Heart right ventricle (tissue), 16 donors: ENCODE measurements at places on chromosomes 5 and 9.

GRCh38 chr9:5958273-5958672 lies 57.2 kb downstream of the RANBP6 start:
- no peak for DNase-seq
- H3K4me3 ChIP-seq, result no peak overlapping the region
- H3K4me1 ChIP-seq, result peaks cover 6% of the 10 kb centered on the region
- H3K27ac ChIP-seq, result no peak overlapping the region
- H3K27me3 ChIP-seq, result no peaks in the 10 kb centered on the region

GRCh38 chr5:113390224-113390623 lies 44.6 kb downstream of the TSSK1B start:
- H3K27me3 ChIP-seq, result no peaks in the 10 kb centered on the region
- H3K27ac ChIP-seq, result no peak overlapping the region
- no peak overlapping the region for H3K4me3 ChIP-seq
- DNase-seq, result no peak
- H3K36me3 ChIP-seq, result no peaks in the 10 kb centered on the region

GRCh38 chr9:27421577-27421976 lies 102.5 kb upstream of the IFNK start:
- no peaks in the 10 kb centered on the region for H3K4me1 ChIP-seq
- H3K27ac ChIP-seq, result no peak overlapping the region
- no peak for DNase-seq
- no peaks in the 10 kb centered on the region for H3K36me3 ChIP-seq
- no peaks in the 10 kb centered on the region for H3K27me3 ChIP-seq
- H3K4me3 ChIP-seq, result no peak overlapping the region

DNA sequence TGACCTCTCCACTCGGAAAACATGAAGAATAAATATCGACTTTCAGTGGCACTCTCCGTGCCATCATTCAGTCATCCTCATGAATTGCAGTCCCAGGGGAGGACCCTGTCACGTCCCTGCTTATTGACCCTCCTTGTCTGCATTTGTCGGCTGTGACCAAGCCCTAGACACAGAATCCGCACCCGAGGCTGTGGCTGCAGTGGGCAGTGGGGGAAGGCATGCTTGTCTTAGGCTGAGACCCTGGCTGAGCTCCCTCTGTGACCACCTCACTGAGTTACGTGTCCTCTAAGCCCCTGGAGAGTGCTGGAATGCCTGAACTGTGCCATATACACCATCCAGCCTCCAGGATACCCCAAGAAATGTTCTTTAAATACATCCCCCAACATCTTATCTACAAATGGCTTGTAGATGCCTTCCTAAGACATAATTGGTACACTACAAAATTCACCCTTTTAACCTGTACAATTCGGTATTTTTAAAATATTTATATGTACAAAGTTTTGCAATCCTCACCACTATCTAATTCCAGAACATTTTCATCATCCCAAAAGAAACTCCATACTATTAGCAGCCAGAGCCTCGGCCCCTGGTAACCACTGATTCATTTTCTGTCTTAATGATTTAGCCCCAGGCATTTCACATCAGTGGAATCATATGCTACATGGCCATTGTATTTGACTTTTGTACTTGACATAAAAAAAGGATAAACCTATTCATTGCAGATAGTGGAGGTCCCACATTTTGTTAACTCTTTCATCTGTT lies 80.8 kb upstream of the ICE1 start:
- no peak overlapping the region for H3K27ac ChIP-seq
- H3K4me3 ChIP-seq, result no peak overlapping the region
- H3K4me1 ChIP-seq, result peaks cover 27% of the 10 kb centered on the region
- H3K27me3 ChIP-seq, result no peaks in the 10 kb centered on the region

DNA sequence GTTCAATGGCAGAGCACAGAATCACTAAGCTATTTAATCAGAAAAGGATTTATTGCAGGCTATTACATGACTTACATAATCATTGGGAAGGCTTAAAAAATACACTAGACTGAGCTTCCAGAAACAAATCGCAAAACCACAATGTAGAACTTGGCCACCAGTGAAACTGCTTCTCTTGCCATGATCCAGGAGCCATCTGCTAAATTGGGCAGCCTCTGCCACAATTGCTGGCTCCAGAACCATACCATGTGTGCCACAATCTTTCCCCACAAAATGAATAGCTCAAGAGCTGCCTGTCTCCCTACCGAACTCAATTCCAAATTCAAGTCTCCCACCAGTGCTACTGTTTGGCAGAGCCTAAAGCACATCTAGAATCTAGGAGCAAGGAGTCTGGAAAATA lies 9.8 kb upstream of the ERAP1 start:
- H3K4me1 ChIP-seq, result peaks cover 6% of the 10 kb centered on the region
- H3K27me3 ChIP-seq, result no peaks in the 10 kb centered on the region
- no peaks in the 10 kb centered on the region for H3K36me3 ChIP-seq
- H3K4me3 ChIP-seq, result no peak overlapping the region

DNA sequence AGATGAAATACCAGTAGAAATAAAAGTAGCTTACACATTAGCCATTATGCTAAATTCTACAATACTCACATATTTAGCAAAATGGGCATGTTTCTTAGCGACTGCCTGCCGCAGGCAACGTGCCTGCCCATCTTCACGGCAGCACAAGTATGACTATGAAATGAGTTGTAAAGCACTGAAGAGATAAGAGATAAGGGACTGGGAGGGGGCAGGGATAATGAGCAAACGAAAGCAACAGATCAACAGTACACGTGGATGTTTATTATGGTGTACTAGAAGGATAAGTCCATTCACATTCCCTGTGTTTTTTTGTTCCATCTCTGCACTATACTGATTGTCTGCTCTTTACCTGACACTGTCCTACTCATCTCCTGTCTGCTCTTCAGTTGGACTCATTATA lies 44.1 kb upstream of the KCNN2 start:
- no peak overlapping the region for H3K4me3 ChIP-seq
- no peaks in the 10 kb centered on the region for H3K27me3 ChIP-seq
- H3K27ac ChIP-seq, result no peak overlapping the region
- no peaks in the 10 kb centered on the region for H3K36me3 ChIP-seq

DNA sequence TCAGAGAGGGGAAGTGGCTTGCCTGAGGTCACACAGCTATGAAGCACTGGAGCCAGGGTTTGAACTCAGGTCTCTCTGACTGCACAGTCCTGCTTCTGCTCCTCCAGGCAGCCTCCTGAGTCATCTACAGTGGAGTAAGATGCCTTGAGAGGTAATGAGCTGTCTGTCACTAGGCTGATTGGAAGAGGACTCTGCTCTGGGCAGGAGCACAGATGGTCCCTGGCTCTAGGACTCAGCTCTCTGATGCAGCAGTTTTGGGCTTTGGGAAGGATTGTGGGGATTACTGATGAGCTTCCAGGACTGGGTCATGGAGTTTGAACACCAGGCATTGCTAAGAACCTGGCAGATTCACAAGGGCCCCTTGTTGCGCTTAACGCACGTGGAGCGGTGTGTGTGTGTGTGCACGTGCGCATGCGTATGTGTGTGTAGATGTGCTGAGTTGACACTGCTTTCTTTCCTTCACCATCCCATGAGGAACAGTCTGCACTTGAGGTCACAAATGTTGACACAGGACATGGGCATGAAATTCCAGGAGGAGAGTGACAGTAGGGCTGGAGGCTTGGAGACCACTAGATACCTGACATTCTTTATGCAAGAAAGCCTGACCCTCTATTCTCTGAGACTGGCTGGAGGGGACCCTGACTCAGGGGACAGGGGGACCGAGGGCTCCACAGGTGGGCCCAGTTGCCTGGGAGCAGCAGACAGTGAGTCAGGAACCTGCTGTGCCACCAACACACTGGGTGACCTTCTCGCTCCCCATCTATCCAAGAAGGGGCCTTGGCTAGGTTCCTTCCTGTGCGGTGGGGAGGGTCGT lies 170.5 kb downstream of the RGS3 start:
- H3K27me3 ChIP-seq, result no peaks in the 10 kb centered on the region
- DNase-seq, result no peak
- no peaks in the 10 kb centered on the region for H3K36me3 ChIP-seq
- H3K4me3 ChIP-seq, result no peak overlapping the region
- H3K4me1 ChIP-seq, result peaks cover 30% of the 10 kb centered on the region

- no peak for DNase-seq
- H3K36me3 ChIP-seq, result peaks cover 52% of the 10 kb centered on the region
- no peak overlapping the region for H3K27ac ChIP-seq
- no peaks in the 10 kb centered on the region for H3K27me3 ChIP-seq
- no peak overlapping the region for H3K4me3 ChIP-seq
Observed at GRCh38 chr5:80156156-80156555, 99.7 kb downstream of the SERINC5 start.

GRCh38 chr9:130664251-130665028 lies at the start of gene PRDM12:
Gene PRDM12, plus strand, starts transcription at chr9:130664594. Its CDS starts 60 bp downstream, at chr9:130664654.
- peaks cover 68% of the 10 kb centered on the region for H3K4me1 ChIP-seq
- H3K27ac ChIP-seq, result no peak within 1 kb of the TSS

- no peak overlapping the region for H3K4me3 ChIP-seq
- no peak overlapping the region for H3K27ac ChIP-seq
- no peak for DNase-seq
- H3K4me1 ChIP-seq, result no peaks in the 10 kb centered on the region
Observed at GRCh38 chr9:21081451-21081850, 3.7 kb upstream of the IFNB1 start.

DNA sequence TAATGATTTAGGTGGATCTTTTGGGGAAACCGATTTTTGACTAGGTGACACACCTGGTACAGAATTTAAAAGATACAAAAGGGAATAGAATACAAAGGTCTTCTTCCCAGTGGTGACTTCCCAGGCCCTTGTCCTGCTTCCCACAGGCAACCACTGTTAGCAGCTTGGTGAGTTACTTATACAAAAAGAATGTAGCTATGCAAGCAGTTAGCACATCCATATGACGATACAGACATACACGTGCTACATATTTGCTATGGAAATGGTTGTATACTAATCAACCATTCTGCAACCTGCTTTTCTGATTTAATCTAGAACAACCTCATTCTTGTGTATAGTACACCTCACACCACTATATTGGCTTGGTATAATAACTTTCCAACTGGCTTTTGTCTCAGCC lies 51.0 kb downstream of the OTULIN start:
- H3K4me1 ChIP-seq, result peaks cover 13% of the 10 kb centered on the region
- H3K27ac ChIP-seq, result no peak overlapping the region
- no peak for DNase-seq
- no peaks in the 10 kb centered on the region for H3K36me3 ChIP-seq
- H3K27me3 ChIP-seq, result no peaks in the 10 kb centered on the region
- no peak overlapping the region for H3K4me3 ChIP-seq

- DNase-seq, result no peak
- no peak overlapping the region for H3K27ac ChIP-seq
- H3K4me3 ChIP-seq, result no peak overlapping the region
Observed at GRCh38 chr5:34057569-34057968, 14.6 kb upstream of the C1QTNF3 start.

GRCh38 chr5:99063737-99064136 lies 134.9 kb upstream of the CHD1 start:
- H3K36me3 ChIP-seq, result no peaks in the 10 kb centered on the region
- H3K4me1 ChIP-seq, result peaks cover 9% of the 10 kb centered on the region
- H3K27me3 ChIP-seq, result peaks cover 3% of the 10 kb centered on the region

DNA sequence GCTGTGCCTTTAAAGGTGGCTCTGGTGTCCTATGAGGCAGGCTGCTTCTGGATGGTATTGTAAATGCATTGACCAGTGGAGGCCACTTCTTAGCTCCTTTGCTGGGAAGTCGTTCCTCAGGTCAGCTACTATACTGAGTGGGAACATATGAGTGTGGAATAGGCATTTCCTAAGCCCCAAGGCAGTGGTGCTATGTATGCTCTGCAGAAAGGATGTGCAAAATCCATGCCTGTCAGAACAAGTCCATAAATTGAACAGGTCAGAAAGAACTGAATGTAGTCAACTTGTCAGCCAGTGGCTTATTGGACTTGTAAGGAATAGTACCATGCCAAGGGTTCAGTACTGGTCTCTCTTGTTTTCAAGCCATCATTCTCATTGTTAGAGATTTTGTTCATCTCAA lies 216.4 kb downstream of the CDH10 start:
- no peaks in the 10 kb centered on the region for H3K36me3 ChIP-seq
- DNase-seq, result no peak
- H3K4me1 ChIP-seq, result no peaks in the 10 kb centered on the region
- H3K27ac ChIP-seq, result no peak overlapping the region

DNA sequence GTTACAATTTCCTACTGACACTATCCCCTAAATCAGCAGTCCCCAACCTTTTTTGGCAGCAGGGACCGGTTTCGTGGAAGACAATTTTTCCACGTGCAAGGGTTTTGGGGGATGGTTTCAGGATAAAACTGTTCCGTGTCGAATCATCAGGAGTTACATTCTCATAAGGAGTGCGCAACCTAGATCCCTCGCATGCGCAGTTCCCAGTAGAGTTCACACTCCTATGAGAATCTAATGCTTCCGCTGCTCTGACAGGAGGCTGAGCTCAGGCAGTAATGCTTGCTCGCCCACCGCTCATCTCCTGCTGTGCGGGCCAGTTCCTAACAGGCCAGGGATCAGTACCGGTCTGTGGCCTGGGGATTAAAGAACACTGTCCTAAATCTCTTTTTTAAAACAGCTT lies 13.2 kb upstream of the NFIL3 start:
- H3K27me3 ChIP-seq, result peaks cover 3% of the 10 kb centered on the region
- H3K4me1 ChIP-seq, result no peaks in the 10 kb centered on the region
- no peak overlapping the region for H3K27ac ChIP-seq
- H3K4me3 ChIP-seq, result no peak overlapping the region
- DNase-seq, result no peak
- no peaks in the 10 kb centered on the region for H3K36me3 ChIP-seq

- H3K4me1 ChIP-seq, result no peaks in the 10 kb centered on the region
- no peaks in the 10 kb centered on the region for H3K36me3 ChIP-seq
- H3K27ac ChIP-seq, result no peak overlapping the region
- H3K4me3 ChIP-seq, result no peak overlapping the region
- no peak for DNase-seq
- no peaks in the 10 kb centered on the region for H3K27me3 ChIP-seq
Observed at GRCh38 chr5:18323891-18324290, 689.6 kb downstream of the TAF11L14 start.

- H3K36me3 ChIP-seq, result no peaks in the 10 kb centered on the region
- H3K27me3 ChIP-seq, result no peaks in the 10 kb centered on the region
- no peak for DNase-seq
- H3K4me3 ChIP-seq, result no peak overlapping the region
Observed at GRCh38 chr5:82679660-82680059, 397.5 kb downstream of the TMEM167A start.

GRCh38 chr5:56517011-56517416 lies 283.9 kb upstream of the ANKRD55 start:
- no peaks in the 10 kb centered on the region for H3K27me3 ChIP-seq
- peaks cover 49% of the 10 kb centered on the region for H3K4me1 ChIP-seq
- peak overlapping the region; percentile 50 for H3K27ac ChIP-seq
